ENCODE measurements at places on chromosomes 7 and 10.

DNA sequence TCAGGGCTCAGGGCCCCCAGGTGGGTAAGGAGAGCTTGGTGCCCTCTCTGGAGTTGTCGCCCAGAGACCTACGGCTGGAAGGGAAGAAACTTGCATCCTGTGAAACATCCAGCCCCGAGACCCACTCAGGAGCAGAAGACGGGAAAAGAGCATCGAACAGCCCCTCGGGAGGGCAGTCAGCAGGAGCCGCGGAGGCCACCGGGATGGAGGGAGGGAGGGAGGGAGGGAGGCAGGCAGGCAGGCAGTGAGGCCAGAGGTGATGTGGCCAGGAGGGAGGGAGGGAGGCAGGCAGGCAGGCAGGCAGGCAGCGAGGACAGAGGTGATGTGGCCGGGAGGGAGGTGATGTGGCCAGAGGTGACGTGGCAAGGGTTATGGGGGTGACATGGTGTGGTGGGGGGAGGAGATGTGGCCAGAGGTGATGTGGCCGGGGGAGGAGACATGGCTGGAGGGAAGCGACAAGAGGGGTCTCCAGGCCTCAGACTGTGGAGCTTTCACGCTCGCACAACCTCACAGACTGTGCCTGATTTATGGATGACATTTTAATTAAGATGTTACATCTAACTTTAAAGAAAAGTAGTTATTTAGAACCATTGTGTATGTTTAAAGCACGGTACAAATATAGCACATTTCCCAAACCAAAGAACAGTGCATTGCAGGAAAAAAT lies 141.1 kb downstream of the DIP2C start:
- DNase-seq = no peak

- DNase-seq = peak; percentile 33
Observed at GRCh38 chr10:107814865-107815487, 650.5 kb upstream of the SORCS1 start.

- DNase-seq = no peak
Observed at GRCh38 chr7:2261611-2262010, 19.6 kb downstream of the NUDT1 start.

- DNase-seq = no peak
Observed at GRCh38 chr10:132360766-132361447, 28.9 kb downstream of the LRRC27 start.

DNA sequence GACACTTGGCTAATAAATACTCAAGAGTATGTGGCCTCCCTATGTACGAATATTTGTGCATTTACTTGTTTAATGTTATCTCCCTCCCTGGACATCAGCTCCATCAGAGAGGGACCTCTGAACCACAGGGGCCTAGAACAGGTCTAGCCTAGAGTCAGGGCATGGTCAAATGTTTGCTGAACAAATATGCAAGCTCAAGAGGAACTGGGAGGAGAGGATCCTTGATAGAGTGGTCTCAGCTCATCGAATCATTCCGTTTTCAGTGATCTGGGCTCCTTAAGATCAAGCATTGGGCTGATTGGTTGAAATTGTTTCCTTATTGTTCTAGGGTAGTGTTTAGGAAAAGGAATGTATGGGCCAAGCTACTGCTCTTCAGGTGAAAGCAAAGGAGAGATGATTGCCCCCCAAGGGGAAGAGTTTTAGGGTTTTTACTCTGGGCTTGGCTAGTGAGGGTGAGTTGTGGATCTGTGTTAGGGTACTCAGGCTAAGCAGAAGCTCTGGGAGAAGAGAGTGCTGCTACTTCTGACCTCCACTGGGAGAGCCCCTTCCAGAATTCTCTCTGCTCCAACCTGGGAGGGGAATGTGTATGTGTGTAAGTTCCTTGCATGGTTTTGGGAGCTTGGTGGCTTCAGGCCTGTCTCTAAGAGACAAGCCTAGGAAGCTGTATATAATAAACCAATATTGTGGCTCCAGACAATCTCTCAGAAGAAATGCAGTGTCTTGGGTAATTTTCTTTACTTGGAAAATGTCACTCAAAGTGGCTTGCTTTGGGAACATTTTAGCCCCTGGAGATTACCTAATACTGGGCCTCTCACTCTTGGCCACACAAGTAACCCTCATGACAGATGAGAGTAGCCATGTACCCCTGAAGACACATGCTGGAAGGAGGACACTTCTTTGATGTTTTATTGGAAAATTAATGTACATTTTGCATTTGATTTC lies 110.0 kb downstream of the EMX2 start:
- DNase-seq = no peak

- DNase-seq = peak; percentile 15
Observed at GRCh38 chr10:13528123-13528874, 515 bp downstream of the BEND7 start.

- no peak for DNase-seq
Observed at GRCh38 chr10:63390521-63390920, 75.3 kb downstream of the JMJD1C start.

- DNase-seq = no peak
Observed at GRCh38 chr7:50164559-50165170, 71.6 kb upstream of the ZPBP start.

- peak; percentile 26 for DNase-seq
Observed at GRCh38 chr10:121076776-121077715, 225.9 kb downstream of the WDR11 start.

DNA sequence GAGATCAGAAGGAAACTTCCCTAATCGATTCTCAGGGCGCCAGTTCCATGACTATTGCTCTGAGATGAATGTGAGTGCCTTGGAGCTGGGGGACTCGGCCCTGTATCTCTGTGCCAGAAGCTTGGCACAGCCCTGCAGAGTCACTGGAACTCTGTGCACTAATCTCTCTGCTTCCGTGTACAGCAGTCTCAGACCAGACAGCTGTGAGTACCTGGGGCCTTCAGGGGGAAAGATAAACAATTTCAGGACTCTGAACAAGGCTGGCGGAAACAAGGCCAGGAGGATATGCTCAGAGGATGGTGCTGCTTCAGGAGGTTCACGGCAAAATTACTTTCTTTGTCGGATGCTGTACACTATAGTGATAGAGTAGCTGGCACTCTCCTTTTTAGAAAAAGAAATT lies 131.7 kb upstream of the PRSS58 start:
- no peak for DNase-seq

- no peak for DNase-seq
Observed at GRCh38 chr7:20561908-20562307, 53.6 kb upstream of the ABCB5 start.

DNA sequence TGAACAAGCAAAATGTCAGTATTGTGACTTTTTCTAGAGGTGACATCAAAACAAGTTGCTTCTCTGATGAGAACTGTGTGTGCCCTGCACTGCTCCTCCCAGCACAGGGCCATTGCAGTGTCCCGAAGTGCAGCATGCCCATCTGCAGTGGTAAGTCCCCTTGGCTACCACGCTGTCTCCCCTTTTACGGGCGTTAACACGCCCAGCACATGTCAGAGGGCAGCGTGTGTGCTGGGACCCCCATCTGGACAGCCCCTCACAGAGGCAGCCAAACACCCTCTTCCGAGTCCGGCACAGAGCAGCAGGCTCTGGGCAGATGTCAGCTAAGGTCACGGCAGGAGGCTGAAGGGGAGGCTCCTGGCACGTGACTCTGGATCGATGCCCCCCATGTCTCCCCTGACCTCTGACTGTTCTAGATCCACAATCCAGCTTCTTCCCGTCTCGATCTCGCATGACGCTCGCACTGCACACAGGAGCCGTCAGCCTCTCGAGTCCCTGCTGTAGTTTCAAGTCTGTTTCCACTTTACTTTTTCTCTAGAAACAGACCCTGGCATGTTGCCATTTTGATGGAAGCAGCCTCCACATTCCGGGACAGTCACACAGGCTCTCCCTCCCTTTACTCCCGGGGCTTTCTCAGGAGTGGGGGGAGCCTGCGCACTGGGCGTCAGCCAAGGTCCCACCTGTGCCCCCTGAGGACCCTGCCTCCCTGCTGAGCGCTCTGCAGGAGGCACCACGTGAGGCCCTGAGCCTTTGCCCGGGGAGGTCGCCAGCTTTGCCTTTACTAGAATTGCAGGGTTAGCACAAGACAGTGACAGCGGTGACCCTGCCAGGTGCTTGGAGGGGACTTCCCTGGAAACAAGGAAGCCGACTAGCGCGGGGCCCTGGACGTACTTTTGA lies 133.8 kb downstream of the TCERG1L start:
- DNase-seq = peak; percentile 15

- DNase-seq = no peak
Observed at GRCh38 chr10:30459283-30459682, 25.3 kb downstream of the MAP3K8 start.

DNA sequence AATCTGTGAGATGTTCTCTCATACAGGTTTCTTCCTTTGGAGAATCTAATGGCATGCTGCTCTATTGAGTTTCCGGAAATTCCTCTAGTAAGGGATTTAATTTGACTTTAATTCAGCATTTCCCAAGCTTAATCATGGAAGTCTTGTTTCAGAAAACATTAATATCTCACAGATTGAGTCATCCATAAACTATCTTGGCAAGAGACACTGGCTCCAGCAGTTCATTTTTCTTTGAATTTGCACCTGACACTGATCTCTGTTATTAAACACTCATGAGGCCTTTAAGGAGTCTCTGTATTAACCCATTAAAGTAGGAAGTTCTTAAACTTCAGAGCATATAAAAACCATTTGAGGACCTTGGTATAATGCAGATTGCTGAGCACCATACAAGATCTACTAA lies 3.6 kb upstream of the ITGB8 start:
- DNase-seq = peak; percentile 75

GRCh38 chr10:131381576-131381975 lies 70.1 kb upstream of the TCERG1L start:
- no peak for DNase-seq

GRCh38 chr7:132541656-132542055 lies 34.6 kb downstream of the PLXNA4 start:
- no peak for DNase-seq

DNA sequence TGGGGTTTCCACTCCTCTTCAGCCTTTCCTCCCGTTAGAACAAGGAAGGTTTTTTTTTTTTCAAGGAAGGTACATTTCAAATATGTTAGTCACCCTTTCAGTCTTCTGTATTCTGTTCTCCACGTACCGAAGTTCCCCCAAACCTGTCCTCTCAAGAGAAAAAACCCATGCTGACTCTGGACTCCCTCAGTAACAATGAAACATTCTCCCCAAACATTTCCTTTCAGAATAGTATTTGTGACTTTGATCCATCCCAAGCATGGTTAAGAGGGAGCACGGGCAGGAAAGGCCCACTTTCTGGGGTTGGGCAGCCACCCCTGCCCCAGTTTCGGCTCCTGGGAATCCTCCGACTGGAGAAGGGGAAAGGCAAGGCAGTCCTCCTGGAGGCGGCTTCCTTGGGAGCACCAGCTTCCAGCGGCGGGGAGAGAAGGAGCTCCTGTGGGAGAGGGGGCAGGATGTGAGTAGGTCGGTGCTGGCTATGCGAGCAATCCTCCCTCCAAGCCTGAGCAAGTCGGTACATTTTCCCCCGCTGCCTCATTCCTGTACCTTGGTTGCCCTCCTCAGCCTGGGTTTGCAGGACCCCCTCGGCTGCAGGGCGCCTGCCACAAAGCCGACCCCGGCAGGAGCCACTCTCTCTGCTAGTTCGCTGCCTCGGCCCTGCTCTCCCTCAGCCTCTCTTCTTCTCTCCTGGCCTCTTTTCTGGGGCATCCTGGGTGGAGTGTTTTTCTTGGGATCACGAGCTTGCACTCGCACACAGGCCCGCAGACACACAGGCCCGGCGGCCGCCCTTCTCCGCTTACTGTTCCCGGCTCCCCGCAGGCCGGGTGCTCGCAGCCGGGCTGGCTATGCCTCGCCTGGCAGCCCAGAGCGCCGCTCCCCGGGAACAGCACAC lies 2.1 kb upstream of the HOXA1 start:
- no peak for DNase-seq

Measured in fibroblast of skin of right biceps (primary cell).